ENCODE measurements at places on chromosomes 3 and 15.

GRCh38 chr3:153293265-153293664, 131.2 kb downstream of the RAP2B start:
- no peak for DNase-seq

- no peak for DNase-seq
Measured at GRCh38 chr3:30711151-30711550, 104.8 kb downstream of the TGFBR2 start.

DNA sequence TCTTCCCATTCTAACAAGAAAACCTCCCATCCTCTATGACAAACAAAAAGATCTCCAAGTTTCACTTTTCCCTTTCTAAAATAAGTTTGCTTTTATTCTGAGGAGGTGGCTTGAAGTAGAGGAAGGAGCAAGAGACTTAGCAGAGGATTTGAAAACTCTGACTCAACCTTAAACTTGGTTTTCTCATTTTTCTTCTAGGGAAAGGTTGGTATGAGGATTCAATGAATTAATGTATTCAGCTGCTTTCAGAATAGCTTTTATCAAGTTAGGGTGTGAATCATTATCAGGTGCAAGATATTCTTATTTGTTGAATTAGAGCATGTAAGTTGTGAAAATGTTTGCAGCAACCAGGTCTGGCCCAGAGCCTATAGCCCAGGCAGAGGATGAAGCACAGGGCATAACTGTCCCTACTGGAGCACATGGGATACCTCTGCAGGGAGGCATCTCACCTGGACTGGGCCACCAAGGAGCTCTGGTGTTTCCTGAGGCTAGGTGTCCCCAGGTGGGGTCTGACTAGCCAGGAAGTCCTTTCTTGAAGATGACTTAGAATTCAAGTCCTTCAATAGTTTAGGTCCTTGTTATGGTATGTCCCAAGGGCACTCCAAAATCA, 42.3 kb downstream of the SATB1 start:
- DNase-seq: no peak

GRCh38 chr15:37900326-37901221, 33.9 kb upstream of the TMCO5A start:
- no peak for DNase-seq

DNA sequence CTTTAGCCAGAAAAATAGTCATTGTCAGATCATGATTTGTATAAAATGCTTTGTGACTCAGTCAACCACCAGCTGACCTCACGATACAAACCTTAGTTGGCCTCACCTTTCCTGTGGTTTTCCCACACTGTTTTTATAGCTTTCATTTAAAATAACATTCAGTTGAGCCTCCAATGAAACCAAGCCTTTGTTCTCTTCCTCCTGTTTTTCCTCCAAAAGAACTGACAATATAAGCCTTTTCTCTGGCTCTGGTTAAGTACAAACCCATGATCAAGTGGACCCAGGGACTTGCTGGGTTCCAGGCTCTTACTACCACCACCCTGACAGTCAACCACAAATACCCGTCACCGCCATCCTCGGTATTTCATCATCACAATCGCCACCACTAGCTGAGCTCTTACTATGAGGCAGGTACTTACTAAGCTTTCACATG, 81.7 kb downstream of the TAMM41 start:
- DNase-seq: no peak

GRCh38 chr3:65836047-65836446, 202.7 kb downstream of the MAGI1 start:
- no peak for DNase-seq

GRCh38 chr3:123285931-123286307, 84.2 kb downstream of the SEC22A start:
- no peak for DNase-seq

GRCh38 chr3:62159709-62160092, 213.6 kb downstream of the FEZF2 start:
- no peak for DNase-seq

GRCh38 chr3:62688812-62689211, 186.4 kb downstream of the CADPS start:
- no peak for DNase-seq

GRCh38 chr3:20608054-20608738, 422.2 kb upstream of the SGO1 start:
- no peak for DNase-seq

- DNase-seq: peak; percentile 85
Measured at GRCh38 chr3:33658991-33659848, 58.8 kb downstream of the CLASP2 start.

DNA sequence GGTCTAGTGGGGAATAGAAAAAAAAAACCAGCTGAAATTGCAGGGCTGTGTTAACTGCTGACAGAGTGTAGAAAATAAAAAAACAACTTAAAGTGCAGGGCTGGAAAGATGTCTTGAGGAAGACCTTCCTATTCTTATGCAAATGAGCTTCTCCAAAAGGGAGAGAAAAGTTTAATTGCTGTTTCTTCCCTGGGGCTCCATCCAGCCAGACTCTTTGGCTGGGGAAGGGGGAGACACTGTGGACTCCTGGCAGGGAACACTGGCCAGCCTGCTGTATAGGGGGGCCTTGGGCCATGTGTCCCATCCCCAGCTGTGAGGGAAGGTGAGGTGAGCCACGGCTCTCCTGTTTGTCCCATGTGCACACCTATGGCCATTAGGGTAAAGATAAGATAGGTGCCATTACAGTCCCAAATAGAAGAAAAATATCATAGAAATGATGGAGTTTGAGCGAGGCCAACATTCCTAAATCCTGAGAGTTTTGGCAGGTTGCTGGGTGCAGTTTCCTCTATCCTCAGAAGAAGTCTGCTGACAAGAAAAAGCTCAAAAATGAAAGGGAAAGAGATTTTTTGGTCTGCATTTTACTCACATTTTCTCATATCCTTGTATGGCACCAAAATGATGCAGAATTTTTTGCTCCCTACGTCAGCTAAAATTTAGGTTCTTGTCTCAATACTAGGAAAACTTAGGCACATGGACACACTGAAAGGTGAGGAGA, 901.7 kb downstream of the PLOD2 start:
- DNase-seq: no peak

- DNase-seq: no peak
Measured at GRCh38 chr3:195297446-195297845, 26.5 kb upstream of the XXYLT1 start.

DNA sequence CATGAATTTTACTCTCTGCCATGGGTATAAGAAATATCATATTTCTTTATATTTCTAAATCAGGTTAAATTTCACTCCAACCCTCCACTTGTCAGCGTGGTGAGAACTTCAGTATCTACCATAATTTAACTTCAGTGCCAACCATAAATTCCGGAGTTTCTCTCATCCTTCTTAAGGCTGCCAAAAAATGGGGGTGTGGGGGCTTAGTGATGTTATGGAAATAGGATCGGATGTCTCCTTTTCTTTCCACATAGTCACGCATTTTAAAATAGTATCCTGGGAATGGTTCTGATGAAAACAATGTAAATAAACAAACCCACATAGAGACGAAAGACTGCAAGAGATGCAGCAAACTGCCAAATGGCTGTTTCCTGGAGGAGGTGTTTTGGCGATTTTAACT, 12.9 kb upstream of the FAM3D start:
- DNase-seq: no peak

DNA sequence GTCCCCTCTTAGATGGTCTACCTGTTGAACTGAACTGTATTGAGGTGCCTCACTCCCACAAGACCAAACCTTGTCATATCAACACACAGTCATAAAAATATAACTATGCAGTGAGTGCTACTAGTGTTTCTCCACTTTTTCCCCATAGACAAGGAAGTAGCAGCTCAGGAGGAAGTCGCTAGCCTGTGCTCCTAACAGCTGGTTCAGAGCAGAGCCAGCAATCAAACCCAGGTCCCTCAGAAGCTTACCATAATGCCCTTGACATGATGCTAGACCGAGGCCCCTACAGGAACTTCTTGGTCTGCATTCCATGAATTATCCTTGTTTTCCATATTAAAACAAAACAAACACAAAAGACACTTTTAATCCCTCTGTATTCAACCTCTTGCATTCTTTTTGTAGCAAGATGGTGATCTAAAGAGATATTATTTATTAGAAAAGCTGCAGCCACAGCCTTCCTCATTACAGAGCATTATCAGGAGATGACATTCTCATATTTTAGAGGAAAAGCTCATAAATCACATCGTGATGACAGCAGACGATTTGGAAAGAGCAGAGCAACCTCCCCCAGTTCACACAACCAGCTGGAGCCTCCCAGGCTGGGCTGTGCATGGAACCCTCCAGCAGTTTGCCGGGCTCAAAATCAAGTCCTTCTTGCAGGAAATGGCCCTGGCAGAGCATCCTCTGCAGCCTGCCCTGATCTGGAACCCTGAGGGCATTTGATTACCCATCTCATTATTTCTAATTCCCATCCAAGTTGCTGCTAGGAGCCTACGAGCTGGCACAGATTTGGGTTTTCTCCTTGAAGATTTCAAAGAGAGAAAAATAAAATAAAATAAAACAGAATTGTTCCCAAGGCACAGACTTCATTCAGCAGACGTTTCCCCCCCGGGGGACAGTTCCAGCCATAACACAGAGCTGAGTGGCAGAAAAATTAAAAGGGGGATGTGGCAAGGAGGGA, 118.8 kb downstream of the SRGAP3 start:
- peak; percentile 72 for DNase-seq

- DNase-seq: no peak
Measured at GRCh38 chr15:40070166-40070557, 31.2 kb upstream of the SRP14 start.

DNA sequence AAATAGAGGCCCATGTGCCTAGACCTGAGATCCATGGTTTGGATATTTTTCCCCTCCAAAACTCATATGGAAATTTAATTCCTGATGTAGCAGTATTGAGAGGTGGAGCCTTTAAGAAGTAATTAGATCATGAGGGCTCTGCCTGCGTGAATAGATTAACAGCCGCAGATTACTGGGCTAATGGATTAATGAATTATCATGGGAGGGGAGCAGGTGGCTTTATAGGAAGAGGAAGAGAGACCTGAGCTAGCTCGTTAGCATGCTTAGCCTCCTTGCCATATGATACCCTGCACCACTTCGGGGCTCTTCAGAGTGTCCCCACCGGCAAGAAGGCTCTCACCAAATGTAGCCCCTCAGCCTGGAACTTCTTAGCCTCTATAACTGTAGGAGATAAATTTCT, 15.8 kb downstream of the ARHGEF26 start:
- DNase-seq: no peak

DNA sequence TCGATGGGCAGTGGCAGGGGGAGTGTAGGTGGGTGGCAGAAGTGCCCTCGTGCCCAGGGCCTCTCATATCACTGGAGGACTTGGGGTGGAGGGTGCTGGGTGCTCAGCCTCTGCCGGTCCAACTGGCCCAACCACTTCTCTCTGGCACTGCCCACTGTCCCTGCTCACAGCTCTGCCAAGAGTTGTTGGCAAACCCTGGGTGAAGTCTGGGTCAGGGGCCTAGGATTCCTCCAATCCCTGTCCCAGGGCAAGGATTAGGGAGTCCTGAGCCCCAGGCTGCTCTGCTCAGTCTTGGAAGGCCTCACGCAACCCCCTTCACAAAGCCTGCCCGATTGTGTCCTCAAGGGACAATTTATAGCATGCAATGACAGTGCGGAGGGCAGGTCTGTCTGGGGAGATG, 5.2 kb upstream of the PRKCD start:
- no peak for DNase-seq

GRCh38 chr3:78863306-78864203, 904.2 kb downstream of the ROBO1 start:
- DNase-seq: no peak

GRCh38 chr15:40932156-40932555, 3.0 kb downstream of the DLL4 start:
- DNase-seq: no peak

- DNase-seq: no peak
Measured at GRCh38 chr3:174442302-174442682, 416.8 kb upstream of the NAALADL2 start.

- DNase-seq: no peak
Measured at GRCh38 chr3:144948711-144949110, 977.1 kb downstream of the DIPK2A start.

DNA sequence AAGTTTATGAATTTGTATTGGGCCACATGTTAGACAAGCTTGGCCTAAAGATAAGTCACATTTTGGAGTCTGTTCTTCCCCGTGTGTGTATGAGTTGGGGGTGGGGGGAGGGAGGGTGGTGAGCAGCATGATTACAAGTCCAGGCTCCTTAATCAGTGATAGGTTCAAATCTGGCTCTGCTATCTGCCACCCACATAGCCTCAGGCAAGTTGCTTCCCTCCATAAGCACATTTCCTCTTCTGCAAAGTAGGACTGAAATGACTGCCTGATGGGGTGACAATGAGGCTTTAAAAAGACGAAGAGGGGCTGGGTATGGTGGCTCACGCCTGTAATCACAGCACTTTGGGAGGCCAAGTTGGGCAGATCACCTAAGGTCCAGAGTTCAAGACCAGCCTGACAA, 1.1 kb upstream of the SPATA12 start:
- no peak for DNase-seq

DNA sequence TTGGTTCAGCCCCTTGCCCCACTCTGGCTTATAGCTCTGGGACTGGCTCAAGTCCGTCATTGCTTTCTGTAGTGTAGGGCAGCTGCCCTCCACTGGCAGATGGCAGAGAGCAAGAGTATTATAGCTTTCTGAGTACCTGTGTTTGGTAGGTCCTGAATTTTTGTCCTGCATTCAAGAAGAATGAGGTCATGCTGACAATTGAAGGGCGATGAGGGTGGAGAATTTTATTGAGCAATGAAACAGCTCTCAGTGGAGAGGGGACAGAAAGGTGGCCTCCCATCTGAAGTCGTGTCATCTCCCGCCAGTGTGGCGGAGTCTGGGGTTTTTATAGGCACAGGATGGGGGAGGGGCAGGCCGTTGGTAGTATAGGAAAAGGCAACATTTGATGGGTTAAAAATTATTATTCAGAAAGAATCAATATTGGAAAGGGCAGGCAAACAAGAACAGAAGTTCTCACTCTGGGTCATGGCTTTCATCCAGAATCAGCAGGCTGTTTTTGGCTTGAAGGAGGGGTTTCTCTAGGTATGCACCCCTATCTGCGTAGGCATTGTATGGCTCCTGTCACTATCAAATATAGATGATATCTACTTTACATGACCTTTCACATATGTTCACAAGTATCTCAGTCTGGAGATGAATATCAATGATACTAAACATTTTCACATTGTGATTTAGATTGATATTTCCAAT, 1239.7 kb upstream of the ALCAM start:
- DNase-seq: no peak

DNA sequence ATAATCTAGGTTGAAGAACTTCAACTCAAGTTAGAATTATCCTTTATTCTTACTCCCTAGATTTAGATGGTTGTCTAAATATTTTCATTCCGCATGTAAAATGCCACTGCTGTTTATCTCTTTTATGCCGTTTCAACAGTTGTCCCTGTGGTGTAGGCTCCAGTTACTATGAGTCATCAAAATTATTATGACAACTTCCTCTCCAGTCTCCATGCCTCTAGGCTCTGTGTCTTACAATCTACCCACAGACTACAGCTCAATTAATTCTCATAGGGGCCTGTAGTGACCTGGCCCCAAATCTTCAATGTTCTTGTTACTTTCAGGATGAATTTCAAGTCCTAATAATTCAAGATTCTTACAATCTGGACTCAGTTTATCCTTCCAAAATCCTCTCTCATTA, 105.8 kb upstream of the UNC13C start:
- DNase-seq: no peak

- DNase-seq: no peak
Measured at GRCh38 chr3:5144316-5144994, 22.4 kb downstream of the ARL8B start.

- no peak for DNase-seq
Measured at GRCh38 chr3:15726043-15726442, 71.7 kb downstream of the ANKRD28 start.
